Endodermal cell (in vitro differentiated cells): ENCODE measurements at places on chromosomes 7 and 10. TPM values are rescaled to one million over a fixed set of nuclear protein-coding genes. Genes with fewer than 3 reads are reported as not detected.
A peak's percentile ranks its signal among the peaks of the same experiment; 100 is the strongest.

- peak; percentile 90 for DNase-seq
Measured at GRCh38 chr10:94279835-94280709, 82.7 kb downstream of the NOC3L start.

The DGKI gene
- total RNA-seq, result 0.04 to 0.14 TPM (median 0.11 TPM) in 3 replicates

GRCh38 chr7:105623378-105623777, 42.1 kb upstream of the EFCAB10 start:
- no peak for DNase-seq

GRCh38 chr7:155257482-155258225, 40.0 kb upstream of the INSIG1 start:
- no peak for DNase-seq

The SLC12A9 gene
- 13.8 to 24.1 TPM (median 22.5 TPM) in 3 replicates for total RNA-seq
